ENCODE measurements at places on chromosomes 4 and X.

GRCh38 chr4:166972071-166972470 is 262.2 kb downstream of the SPOCK3 start:
- no peak for DNase-seq

DNA sequence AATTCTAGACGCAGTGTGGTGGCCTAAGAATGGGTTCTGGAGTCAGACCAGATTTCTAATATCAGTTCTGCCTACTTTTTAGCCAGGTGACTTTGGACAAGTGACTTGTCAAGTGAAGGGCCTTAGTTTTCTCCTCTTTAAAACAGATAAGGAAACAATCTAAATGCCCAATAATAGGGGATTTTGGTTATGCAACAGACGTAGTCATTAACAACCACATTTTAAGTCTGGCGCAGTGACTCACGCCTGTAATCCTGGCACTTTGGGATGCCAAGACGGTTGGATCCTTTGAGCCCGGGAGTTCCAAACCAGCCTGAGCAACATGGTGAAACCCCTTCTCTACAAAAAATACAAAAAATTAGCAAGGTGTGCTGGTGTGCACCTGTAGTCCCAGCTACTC is 2.1 kb upstream of the ZMYM3 start:
- no peak for DNase-seq

DNA sequence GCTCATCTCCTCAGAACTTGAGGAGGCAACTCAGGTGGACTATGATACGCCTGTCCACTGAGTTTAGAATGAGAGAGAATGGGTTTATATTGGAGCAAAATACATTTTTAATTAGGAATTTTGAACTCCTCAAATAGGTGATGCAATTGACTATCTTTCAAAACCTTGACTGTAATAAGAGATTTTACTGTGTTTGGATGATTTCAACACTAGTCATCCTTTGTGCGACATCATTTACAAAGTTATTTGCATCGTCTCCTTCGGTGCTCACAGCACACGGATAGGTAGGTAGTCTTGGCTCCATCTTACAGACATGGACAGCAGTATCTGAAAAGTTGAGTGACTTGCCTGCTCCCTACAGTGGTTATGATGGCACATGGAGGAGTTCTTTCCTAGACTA is 67.0 kb downstream of the AASDH start:
- no peak for DNase-seq

GRCh38 chrX:113929004-113929403 is 654.9 kb upstream of the HTR2C start:
- DNase-seq = peak; percentile 50

DNA sequence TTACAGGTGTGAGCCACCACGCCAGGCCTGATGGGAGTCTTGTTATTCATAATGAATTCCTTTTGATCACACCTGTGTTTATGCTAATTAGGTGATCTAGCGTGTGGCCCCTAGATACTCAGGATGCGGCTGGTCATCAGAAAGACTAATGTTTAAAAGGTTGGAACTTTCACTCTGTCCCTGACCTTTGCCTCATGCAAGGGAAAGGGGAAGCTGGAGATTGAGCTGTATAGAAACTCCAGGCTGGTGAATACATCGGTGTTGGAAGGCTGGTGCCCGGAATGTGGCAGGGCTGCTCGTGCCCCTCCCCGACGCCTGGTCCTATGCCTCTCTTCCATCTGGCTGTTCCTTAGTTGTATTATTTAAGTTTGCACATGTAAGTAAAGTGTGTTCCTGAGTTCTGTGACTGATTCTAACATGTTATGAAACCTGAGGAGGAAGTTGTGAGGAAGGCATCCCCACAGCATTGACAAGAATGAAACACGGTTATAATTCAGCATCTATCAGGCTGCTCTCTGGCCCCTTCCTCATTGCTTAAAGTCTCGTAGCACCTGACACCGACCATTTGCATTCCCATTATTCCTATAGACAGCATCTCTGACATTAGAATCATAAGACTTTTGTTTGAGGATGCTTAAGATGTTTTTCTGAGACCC is 28.9 kb downstream of the CASP3 start:
- DNase-seq = peak; percentile 65

DNA sequence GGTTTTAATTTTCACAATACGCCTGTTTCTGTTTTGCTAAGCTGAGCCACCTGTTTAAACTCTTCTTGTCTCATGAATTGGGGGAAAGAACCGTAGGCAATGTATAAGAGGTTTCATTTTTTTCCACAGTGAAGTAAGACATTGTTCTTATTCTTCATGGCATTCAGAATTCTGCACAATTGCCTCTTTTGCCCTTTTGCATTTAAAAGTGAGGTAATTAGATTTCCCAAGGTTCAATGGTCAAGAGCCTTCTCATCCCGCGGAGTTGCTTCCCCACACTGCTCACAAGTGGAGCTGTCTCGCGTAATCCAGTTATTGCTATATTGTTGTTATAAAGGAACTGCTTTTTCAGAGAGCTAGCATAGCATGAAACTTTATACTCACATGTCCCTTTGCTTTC is 90.9 kb upstream of the SPRY1 start:
- DNase-seq = no peak

- no peak for DNase-seq
Measured at GRCh38 chrX:32985544-32985943, 225.8 kb downstream of the DMD start.

DNA sequence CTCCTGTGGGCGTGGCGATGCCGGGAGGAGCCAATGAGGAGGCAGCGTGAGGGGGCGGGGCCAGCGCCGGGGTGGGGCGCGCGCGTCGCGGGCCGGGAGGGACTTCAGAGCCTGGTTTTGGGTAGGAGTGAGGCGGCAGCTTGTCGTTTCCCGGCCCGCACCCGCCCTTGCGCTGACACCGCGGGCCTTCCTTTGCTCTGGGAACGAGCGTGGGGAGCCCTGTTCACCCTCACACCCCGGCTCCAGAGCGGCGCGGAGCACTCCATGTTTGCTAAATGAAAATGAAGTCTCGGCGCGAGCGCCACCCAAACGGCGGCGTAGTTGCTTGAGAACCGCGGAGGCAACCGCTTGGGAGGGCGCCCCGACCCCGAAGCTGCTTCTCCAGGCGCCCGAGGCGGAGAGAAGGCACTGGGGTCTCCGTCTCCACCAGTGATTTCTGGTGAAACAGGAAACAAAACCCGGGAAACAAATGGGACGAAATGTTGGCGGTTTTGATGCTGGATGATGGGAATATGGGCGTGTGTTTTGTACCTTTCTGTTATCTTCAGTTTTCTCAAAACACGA is 497 bp upstream of the GRPEL1 start:
- no peak for DNase-seq

- DNase-seq = no peak
Measured at GRCh38 chrX:31138124-31138523, 66.3 kb upstream of the FTHL17 start.

GRCh38 chr4:100838286-100838685 is 320.5 kb upstream of the EMCN start:
- no peak for DNase-seq

- DNase-seq = peak; percentile 38
Measured at GRCh38 chrX:133783274-133783673, 202.1 kb downstream of the GPC3 start.

DNA sequence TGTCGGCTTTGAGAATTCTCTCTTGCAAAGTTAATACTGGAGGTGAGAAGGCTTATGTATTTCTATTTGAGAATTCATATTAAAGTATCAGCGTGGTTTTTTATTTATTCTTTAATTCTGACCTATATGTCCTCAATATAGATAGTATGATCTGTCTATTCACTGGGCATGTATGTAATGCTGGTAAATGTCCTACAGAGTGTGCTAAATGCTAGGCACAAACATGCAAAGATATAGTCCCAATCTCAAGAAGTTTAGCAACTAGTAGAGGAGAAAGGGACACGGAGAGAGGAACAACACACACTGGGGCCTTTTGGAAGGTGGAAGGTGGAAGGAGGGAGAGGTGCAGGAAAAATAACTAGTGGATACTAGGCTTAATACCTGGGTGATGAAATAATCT is 11.0 kb upstream of the BMPR1B start:
- DNase-seq = no peak

GRCh38 chrX:16606142-16606720 is 43.7 kb upstream of the S100G start:
- DNase-seq = no peak

DNA sequence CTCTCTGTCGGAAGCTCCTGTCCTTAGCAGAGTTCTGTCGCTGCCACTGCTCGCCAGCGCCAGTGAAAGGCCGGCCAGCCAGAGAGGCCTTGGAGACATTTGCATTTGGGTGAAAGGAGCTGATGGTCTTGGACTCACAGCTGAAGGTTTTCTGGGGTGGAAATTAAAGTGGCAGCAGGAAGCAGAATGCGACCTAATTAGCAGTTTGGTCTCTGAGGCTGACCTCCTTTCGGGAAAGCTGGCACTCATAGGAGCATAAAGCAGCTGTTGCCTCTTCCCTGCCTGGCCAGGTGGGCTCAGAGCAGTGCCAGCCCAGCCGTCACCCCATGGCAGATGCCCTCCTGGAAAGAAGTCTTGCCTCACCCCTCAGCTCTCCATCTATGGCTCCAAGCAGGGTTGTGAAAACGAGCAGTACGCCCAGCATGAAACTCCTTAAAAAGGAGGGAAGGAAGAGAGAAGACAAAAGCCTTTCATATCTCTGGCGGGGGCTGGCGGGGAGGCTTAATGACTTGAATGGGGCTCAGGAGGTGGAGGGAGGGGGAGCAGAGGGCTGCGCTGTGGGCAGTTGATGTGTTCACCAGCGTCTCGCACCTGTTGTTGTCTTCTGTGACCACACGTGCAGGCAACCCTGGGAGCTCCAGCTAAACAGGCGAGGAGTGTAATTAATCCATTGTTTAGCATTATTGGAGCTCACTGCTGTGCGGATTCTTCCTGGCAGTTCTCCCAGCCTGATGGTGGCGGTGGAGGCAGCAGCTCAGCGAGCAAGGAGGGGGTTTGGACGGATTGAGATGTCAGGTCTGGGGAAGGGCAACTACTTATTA is 264.0 kb downstream of the MID1IP1 start:
- no peak for DNase-seq

- no peak for DNase-seq
Measured at GRCh38 chr4:43330288-43330687, 437.8 kb downstream of the GRXCR1 start.

DNA sequence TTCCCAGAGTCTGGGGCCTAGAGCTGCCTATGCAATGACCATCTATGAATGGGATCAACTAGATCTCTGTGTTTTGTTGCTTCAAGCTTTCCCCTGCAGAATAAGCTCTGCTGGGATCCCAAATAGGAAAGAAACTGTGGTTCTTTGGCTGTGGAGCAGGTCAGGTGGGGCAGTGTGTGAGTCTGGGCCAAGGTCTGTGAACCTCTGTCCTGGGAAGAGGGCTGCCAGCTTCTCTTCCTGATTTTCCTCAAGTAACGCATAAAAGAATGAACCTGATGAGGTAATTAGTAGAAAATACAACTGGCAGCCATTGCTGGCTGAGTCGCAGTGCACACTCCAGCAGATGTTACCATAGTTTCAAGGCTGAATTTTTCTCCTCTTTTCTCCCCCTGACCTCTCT is 4.6 kb upstream of the PIN4 start:
- no peak for DNase-seq

- DNase-seq = peak; percentile 47
Measured at GRCh38 chr4:6200011-6200921, at the start of gene JAKMIP1. JAKMIP1 (minus strand) TSS chr4:6200549; CDS start chr4:6112850, 87,699 bp downstream.

- DNase-seq = peak; percentile 24
Measured at GRCh38 chr4:139631791-139632190, 33.8 kb upstream of the MGST2 start.

GRCh38 chr4:53748328-53748772 is 157.1 kb upstream of the LNX1 start:
- DNase-seq = peak; percentile 50

DNA sequence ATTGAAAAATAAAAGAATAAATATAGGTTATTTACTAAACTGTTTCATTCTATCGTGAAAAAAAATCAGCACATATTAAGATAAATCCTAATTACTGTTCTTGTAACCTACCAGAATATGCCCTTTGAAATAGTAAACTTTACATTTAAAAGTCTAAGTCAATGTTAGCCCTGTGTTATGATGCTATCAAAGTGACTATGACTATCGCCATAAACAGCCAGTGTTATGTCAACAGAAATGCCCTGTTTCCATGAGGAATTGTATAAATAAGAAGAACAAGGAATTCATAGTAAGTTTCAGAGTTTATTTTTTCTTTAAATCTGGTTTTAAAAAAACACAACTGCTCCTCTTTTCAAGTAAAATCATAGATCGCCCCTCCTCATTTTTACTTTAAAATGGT is 11.4 kb downstream of the NR3C2 start:
- DNase-seq = no peak

- DNase-seq = peak; percentile 10
Measured at GRCh38 chr4:15162465-15163283, 160.4 kb downstream of the CPEB2 start.
